ENCODE measurements at places on chromosomes 4 and X. TPM values are rescaled to one million over a fixed set of nuclear protein-coding genes. Genes with fewer than 3 reads are reported as not detected.

The TSPAN7 gene
- total RNA-seq = 0.28 TPM

DNA sequence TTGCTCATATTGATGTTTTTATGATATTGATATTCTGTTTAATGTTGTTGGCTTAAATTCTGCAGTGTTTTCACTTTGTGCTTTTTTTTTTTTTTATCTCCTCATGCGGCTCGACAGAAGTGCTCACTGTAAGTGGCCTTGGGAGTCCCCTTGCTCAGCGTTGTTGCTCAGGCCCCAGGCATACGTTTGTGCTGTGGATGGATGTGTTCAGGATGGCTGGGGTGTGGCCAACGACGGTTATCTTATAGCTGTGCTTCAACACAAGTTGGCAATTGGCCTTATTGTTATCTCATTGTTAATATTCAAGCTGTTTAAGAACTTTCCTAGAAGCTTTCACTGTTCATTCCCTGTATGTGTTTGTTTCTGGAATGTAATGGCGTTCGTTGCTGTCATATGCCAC lies 36.4 kb upstream of the CLCN4 start:
- H3K36me3 ChIP-seq = peaks cover 4% of the 10 kb centered on the region
- no peak overlapping the region for H3K27ac ChIP-seq
- H3K4me3 ChIP-seq = no peak overlapping the region
- no peak for DNase-seq
- peaks cover 25% of the 10 kb centered on the region for H3K4me1 ChIP-seq
- H3K27me3 ChIP-seq = no peaks in the 10 kb centered on the region

The PAGE2 gene
- not detected for total RNA-seq

DNA sequence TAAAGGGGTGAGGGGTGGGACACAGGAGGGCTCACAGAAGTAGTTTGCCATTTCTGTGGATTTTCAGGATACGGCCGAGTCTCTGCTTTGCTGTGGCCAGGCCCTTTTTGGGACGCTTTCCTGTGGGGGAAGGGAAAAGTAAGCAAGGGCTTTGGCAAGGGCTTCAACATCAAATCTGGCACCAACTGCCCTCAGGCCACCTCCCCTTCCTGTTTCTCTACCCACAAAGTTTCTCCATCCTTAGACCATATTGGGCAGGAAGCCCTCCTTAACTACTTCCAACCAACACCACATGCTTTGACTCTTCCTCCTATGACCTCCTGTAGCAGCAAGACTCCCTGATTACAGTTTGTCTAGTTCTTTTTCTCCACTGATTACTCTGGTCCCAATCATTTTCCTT lies 105.1 kb downstream of the PHF8 start:
- H3K27me3 ChIP-seq = no peaks in the 10 kb centered on the region
- H3K4me3 ChIP-seq = no peak overlapping the region
- peaks cover 8% of the 10 kb centered on the region for H3K4me1 ChIP-seq
- peaks cover 37% of the 10 kb centered on the region for H3K36me3 ChIP-seq
- DNase-seq = no peak

The CXCL1 gene
- total RNA-seq = not detected

The CABS1 gene
- not detected for total RNA-seq

The F8A1 gene
- total RNA-seq = 39.4 TPM

DNA sequence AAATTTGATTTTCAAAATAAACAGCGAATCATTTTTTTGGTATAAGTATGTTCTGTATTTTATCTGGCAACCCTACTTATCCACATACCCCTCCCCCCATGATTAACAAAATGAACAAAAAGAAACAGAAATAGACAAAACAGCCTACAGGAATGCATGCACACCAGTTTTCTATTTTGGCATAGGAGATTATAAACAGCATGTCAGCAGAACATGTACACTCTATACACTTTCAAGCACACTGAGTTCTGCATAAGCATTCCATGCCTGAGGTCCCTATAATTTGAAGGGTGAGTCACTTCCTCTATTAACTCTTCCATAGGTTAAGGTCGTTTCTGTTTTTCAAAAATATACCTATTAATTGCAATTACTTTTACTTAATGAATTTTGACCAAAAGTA lies 28.0 kb upstream of the ZNF280C start:
- H3K4me1 ChIP-seq = no peaks in the 10 kb centered on the region
- no peaks in the 10 kb centered on the region for H3K27me3 ChIP-seq
- no peak overlapping the region for H3K27ac ChIP-seq
- H3K36me3 ChIP-seq = no peaks in the 10 kb centered on the region
- H3K4me3 ChIP-seq = no peak overlapping the region

The MAGEA3 gene
- not detected for total RNA-seq

The CXorf49 gene
- not detected for total RNA-seq

The SMPX gene
- not detected for total RNA-seq

DNA sequence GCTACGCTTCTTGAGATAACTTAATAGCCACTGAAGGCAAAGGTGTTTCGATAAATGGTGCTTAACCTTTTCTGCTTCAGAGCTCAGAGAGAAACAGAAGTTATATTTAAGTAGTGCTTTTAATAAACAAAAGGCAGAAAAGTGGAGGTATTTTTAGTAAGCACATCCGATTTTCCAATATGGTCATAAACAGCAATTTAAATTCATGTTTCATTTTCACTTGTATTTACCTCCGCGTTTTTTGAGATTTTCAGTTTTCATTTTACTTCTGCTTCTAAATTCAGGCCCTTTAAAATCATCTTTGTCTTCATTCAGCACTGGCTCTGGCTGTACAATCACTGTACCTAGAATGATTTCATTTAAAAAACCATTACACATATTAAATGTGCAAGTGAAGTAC lies 92.4 kb downstream of the ATRX start:
- DNase-seq = no peak
- H3K27ac ChIP-seq = no peak overlapping the region
- H3K4me3 ChIP-seq = no peak overlapping the region
- H3K4me1 ChIP-seq = peaks cover 7% of the 10 kb centered on the region
- no peaks in the 10 kb centered on the region for H3K27me3 ChIP-seq

DNA sequence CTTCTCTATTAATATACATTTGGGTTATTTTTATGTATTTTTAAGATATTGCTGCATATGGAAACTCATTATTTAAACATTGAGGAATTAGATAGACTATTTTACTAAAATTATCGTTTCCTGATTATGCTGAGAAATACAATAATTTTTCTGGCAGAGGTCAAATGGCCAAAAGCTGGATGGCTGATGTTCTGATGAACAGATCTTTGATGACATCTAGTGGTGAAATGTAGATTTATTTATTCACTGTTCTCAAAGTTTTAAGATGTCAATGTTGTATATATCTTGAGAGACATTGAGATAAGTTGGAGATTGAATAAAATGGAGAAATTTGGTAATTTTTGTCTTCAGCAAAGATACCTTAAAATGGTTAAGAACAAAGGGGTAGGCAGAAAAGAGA lies 96.2 kb downstream of the UGT8 start:
- no peak for DNase-seq
- H3K36me3 ChIP-seq = no peaks in the 10 kb centered on the region
- peaks cover 9% of the 10 kb centered on the region for H3K27me3 ChIP-seq
- H3K27ac ChIP-seq = no peak overlapping the region
- peaks cover 3% of the 10 kb centered on the region for H3K4me1 ChIP-seq

The KCTD8 gene
- not detected for total RNA-seq

- H3K27ac ChIP-seq = no peak overlapping the region
- H3K4me1 ChIP-seq = no peaks in the 10 kb centered on the region
- no peak overlapping the region for H3K4me3 ChIP-seq
- peaks cover 8% of the 10 kb centered on the region for H3K27me3 ChIP-seq
- no peak for DNase-seq
- no peaks in the 10 kb centered on the region for H3K36me3 ChIP-seq
Observed at GRCh38 chr4:8727131-8727530, 134.6 kb downstream of the CPZ start.

- H3K4me3 ChIP-seq = no peak overlapping the region
- H3K27ac ChIP-seq = no peak overlapping the region
- no peaks in the 10 kb centered on the region for H3K4me1 ChIP-seq
- no peak for DNase-seq
- H3K27me3 ChIP-seq = no peaks in the 10 kb centered on the region
- no peaks in the 10 kb centered on the region for H3K36me3 ChIP-seq
Observed at GRCh38 chrX:97846228-97846627, 962.5 kb downstream of the RPA4 start.

All from activated naive CD8-positive, alpha-beta T cell treated with anti-CD3 and anti-CD28 coated beads for 36 hours (primary cell).